ENCODE measurements at places on chromosomes 16 and 17. TPM values are rescaled to one million over a fixed set of nuclear protein-coding genes. Genes with fewer than 3 reads are reported as not detected.
A peak's percentile ranks its signal among the peaks of the same experiment; 100 is the strongest.

- no peak for DNase-seq
Measured at GRCh38 chr17:13292291-13292690, 274.5 kb upstream of the ELAC2 start.

Gene ADPRM
- total RNA-seq, result 16.1 TPM

GRCh38 chr17:28720247-28720996 is 637 bp downstream of the RPL23A start:
- peak; percentile 47 for DNase-seq

GRCh38 chr17:56697190-56697589 is 103.7 kb downstream of the NOG start:
- DNase-seq, result no peak

Gene CA4
- not detected for total RNA-seq

DNA sequence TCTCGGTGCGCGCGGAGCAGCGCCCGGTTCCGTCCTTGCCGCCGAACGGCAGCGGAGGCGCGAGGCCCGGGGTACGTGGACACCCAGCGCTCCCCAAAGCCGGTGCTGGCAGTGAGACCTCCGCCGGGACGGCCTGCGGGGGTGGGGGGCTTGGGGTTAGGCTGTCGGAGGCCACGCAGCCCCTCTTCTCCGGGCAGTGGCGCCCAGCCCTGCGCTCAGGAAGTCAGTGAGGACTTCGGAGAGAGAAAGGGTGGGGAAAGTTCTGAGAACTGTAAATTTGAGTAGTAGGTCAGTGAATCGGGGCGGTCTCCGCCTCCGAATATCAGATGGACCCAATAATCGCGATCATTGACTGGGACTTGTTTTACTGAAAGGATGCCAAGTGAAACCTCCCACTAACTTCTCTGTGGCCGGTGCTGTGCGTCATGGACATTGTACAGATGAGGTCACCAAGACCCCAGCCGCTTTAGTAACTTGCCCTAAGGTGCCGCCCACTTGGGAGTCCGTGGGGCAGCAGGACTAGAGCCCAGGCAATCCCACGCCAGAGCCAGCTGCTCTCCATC is 468 bp downstream of the IL4R start:
- peak; percentile 96 for DNase-seq

- DNase-seq, result no peak
Measured at GRCh38 chr16:72173997-72174396, 2.0 kb upstream of the PMFBP1 start.

Gene TBC1D3C
- total RNA-seq, result not detected

DNA sequence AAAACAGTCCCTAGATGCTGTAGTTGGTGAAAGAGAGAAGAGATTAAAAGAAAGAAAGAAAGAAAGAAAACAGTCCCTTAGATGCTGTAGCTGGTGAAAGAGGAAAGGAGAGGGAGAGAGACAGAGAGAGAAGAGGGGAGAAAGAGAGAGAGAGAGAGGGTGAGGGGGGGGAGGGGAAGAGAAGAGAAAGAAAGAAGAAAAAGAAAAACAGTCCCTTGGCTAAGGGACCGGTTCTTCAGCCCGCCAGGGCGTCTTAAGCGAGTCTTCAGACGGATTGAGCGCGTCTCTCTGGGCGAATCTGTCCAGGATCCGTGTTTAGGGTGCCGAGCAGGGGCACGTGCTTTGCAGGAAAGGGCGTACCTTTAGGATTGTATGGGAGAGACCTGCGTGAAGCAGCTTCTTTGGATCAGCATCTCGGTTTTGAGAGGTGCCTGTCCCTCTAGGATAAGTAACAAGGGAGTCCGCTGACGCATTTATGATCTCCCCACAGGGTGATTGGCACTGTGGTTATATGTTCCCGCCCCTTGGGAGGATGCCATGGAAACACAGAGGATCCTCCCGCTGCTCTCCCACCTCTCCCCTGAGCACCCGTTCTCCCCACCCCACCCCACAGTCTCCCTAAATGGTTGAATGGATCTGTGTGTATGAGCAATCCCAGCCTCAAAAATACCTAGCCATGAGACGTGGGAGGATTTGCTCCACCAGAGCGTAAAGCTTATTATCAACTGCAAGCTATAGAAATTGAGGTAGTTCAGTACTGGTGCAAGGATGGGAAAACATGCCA is 16.7 kb downstream of the GNGT2 start:
- DNase-seq, result peak; percentile 70

Gene ACE
- total RNA-seq, result 3.4 TPM

- no peak for DNase-seq
Measured at GRCh38 chr16:75921281-75921680, 195.0 kb upstream of the CPHXL start.

DNA sequence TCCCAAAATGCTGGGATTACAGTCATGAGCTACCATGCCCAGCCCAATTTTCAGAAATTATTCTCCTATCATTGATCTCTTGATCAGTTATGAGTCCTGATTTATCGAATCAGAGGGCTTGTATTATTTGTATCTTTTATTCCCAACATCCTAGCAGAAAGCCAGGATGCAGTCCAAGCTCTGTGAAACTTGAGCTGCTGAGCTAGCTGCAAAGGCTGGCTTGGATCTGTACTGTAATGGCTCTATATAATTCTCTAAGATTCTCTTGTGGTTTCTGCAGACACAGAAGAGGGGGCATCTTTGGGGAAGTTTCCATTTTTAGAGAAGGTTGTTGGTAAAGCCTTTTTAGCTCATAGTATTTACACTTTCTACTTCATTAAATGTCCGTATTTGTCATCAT is 227.1 kb downstream of the MAP2K4 start:
- DNase-seq, result no peak

- no peak for DNase-seq
Measured at GRCh38 chr16:14097182-14097959, 26.3 kb downstream of the MRTFB start.

DNA sequence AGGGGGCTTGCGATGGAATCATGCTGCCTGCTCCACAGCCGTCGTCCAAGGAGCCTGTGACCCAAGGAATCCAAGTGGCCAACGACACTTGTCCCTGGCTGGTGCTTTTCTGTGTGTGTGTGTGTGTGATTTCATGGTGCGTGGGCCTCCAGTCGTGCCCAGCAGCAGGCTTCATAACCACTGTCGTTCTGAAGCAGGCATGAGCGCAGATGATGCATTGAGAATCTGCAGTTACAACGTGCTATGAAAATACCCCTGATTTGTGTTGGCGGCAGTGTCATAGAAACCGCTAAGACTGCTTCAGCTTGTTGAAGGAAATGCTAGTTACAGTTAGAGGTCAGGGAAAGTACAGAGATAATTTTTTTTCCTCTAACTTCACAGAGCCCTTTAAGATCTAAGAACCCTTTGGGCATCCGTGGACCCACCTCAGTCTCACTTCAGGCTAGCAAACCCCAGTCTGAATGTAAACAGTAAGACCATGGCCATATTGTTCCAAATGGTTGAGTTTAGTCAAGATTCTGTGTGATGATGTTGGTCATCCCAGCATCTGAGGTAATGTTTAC is 15.6 kb downstream of the C16orf90 start:
- no peak for DNase-seq

DNA sequence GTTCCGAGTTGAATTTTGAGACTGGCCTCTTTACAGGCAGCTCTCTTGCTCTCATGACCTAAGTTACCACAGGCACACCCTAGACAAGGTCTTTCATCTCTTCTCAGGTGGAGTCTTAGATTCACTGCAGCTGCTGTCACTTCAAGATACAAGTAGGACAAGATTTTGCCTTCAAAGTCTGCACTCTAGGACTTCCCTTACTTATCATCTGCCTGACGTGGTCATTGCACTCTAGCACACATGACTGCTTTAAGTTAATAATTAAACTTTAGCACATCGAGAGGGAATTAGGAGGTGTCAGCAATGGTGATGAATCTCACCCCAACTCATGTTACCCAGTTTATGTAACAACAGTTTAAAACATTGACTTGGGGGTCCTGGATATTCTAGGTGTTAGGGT is 25.6 kb downstream of the RNF135 start:
- no peak for DNase-seq

GRCh38 chr17:16438173-16438556 is 22.8 kb downstream of the TRPV2 start:
- no peak for DNase-seq

DNA sequence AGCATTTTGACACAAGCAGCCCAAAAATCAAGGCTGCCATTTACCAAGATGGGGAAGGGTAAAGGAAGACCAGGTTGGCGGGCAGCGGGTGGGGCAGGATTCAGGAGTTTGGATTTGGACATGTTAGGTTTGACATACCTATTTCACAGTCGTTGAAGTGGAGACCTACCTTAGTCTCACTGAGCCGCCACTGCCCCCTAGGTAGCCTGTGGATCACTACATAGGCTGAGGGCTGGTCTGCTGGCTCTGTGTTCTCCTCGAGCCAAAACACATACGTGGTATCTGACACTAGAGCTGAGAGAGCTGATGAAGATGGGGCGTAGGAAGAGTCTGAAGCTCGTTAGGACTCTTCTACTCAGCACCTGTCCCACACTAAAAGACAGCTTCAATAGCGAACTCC is 115.1 kb downstream of the HIC1 start:
- DNase-seq, result no peak

Gene SPNS2
- total RNA-seq, result not detected

Gene GLYR1
- total RNA-seq, result 31.2 TPM

DNA sequence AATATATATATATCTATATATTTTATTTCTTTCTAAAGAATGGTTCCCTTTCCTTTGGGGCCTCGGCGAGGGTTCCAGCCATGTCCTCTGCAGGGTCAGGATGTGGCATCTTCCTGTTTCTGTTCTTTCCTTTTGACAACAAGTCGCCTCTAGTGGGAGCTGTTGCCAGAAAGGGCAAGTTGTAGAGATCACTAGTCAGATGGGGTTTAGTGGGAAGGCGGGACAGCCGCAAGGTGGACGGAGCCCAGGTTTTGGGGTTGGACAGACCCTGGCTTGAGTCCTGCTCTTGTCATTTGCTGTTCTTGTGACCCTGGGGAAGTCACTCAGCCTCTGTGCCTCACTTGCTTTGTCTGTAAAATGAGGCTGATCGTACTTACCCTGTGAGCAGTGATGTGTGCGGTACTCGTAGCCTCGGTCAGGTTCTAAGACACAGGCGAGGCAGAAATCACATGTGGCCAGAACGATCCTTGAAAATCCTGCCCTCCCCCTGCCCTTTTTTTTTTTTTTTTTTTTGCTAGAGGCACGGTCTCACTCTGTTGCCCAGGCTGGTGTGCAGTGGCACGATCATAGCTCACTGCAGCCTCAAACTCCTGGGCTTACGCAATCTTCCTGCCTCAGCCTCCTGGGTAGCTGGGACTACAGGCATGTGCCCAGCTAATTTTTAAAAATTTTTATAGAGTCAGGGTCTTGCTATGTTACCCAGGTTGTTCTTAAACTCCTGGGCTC is 80.1 kb downstream of the ABCC6 start:
- peak; percentile 21 for DNase-seq

GRCh38 chr16:64507240-64508024 is 614.4 kb downstream of the CDH11 start:
- no peak for DNase-seq

Gene LYZL6
- total RNA-seq, result not detected

DNA sequence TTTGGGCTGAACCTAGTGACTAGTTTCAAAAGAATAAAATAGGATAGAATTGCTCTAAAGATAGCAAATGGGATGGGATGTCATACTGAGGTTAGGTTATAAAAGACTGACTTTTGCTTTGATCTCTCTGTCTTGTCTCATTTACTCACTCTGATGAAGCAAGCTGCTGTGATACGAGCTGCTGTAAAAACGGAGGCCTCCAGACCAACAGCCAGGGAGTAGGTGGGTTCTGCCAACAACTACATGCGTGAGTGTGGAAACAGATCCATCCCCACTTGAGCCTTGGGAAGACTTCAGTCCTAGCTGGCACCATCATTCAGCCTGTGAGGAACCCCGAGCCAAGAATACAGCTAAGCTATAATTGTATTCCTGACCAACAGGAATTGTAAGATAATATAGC is 373.9 kb upstream of the CA10 start:
- no peak for DNase-seq

DNA sequence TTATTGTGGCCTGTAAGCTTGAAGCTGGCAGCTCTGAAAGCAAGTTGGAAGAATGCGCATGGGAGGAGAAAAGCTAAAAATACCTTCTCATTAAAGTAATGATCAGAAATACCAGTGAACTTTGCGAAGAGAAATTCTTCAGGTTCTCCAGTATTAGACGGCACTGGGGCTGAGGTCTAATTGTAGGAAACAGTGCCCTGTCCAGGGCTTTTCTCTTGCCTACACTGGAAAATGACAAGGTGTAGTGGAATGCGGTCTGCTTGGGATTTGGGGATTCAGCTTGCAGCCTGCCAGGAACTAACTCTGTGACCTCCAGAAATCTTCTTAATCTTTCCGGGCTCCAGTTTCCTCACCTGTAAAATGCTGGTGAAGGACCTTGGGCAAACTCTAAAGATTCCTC is 53.3 kb upstream of the KCNJ16 start:
- peak; percentile 45 for DNase-seq

DNA sequence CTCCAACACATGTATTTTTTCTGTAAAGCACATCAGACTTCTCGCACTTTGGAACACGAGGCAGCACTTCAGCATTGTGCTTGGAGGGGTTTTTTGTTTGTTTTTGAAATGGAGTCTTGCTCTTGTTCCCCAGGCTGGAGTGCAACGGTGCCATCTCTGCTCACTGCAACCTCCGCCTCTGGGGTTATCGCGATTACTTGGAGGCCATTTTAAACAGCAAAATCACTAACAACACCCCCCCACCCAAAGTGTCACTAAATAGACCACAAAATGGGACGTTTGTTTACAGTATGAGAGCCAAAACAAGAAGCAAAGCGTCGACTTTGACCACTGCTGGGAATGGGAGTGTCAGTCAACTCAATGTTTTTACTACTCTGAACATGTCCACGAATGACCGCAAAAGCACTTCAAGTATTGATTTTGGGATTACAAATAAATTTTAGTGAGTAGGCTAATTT is 9.0 kb upstream of the C16orf87 start:
- DNase-seq, result no peak

DNA sequence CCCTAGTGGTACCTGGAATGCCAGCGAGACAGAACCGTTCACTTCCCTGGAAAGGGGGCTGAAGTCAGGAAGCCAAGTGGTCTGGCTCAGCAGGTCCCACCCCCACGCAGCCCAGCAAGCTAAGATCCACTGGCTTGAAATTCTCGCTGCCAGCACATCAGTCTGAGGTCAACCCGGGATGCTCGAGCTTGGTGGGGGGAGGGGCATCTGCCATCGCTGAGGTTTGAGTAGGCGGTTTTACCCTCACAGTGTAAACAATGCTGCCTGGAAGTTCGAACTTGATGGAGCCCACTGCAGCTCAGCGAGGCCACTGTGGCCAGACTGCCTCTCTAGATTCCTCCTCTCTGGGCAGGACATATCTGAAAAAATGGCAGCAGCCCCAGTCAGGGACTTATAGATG is 464.7 kb upstream of the TOM1L1 start:
- DNase-seq, result no peak

DNA sequence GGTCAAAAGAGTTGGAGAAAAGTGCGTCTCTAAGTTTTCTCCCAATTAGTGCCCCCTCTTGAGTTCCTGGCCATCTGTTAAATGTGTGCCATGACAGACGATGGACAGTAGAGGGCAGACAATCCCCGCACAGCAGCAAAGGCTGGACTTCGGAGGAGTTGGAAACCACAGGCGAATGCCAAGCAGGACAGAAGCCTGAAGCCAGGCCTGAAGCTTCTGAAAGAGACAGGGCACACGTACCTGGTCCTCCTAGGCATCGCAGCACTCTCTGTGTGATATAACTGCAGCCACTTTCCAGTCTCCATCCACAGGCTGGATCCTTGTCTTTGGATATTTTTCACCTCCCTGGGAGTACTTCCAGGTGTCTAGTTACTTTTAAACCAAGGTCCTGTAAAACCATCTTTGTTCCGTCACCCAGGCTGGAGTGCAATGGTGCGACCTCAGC is 14.5 kb downstream of the C17orf100 start:
- DNase-seq, result peak; percentile 89

All from GM23248 (cell line).